ENCODE measurements at places on chromosomes 4 and X.
A peak's percentile ranks its signal among the peaks of the same experiment; 100 is the strongest.

GRCh38 chr4:107825072-107825824 lies 516 bp downstream of the SGMS2 start:
- DNase-seq: peak; percentile 71

- no peak for DNase-seq
Observed at GRCh38 chr4:26130841-26131432, 189.9 kb upstream of the RBPJ start.

DNA sequence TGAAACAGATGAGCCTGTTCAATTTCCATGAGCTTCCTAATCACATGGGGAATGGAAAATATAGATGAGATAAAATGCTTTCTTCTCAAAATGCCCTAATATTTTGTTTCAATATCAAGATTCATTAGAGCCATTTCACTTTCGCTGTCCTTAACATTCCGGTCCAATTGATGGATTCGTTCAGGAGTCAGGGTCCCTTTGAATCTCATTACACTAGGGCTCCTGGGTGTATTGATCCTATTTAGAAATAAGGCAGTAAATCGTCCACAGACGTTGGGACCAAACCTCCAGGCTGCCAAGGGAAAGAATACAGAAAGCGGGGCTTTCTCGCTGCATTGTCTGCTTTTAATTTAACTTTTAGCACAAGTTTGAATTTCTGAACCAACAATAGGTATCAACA lies 20.6 kb upstream of the CRMP1 start:
- DNase-seq: no peak

GRCh38 chrX:38055170-38055847 lies 49.0 kb downstream of the SYTL5 start:
- DNase-seq: peak; percentile 60

GRCh38 chrX:124341396-124342132 lies 4.8 kb upstream of the SH2D1A start:
- no peak for DNase-seq

- DNase-seq: no peak
Observed at GRCh38 chr4:7610022-7610670, 175.4 kb upstream of the PSAPL1 start.

DNA sequence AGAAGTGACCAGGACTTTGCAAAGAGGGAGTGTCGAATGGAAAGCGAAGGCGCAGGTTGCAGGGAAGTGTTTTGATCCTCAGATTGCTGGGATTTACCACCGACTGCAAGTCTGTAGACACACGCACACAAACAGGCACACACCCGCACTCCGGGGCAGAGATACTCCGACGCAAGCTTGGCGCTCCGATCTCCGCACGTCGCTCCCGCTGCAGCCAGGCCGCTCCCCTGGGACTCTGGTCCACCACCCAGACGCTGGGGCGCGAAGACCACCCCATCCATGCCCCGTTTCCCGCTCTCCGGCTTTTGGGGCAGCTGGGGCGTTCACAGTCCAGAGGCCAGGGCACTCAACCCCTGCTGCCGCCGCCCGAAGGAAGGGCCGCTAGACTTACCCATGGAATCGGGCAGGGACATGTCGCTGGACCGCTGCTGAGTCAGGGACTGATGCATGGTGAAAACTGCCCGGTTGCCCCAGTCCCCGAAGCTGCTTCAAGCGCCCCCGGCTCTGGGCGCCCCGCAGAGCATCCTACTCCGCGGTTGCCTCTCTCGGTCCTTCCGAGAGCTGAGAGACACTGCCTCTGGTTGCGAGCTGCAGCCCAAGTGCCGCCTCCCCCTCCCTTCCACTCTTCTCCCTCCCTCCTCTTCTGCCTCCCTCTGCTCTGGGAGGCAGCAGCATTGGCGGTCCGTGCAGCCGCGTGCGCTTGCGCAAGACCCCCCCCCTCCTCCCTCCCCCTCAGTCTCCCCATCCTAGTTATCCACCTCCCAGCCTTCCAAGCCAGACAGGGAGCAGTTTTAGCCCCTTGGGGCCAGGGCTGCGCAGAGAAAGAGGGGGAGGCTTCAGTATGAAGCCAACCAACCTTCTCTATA lies at the start of gene TMEM255A:
Gene TMEM255A (minus strand): TSS at position 601 of the 866 bp plus-strand sequence. CDS start 152 bp downstream, at position 449.
- no peak for DNase-seq

DNA sequence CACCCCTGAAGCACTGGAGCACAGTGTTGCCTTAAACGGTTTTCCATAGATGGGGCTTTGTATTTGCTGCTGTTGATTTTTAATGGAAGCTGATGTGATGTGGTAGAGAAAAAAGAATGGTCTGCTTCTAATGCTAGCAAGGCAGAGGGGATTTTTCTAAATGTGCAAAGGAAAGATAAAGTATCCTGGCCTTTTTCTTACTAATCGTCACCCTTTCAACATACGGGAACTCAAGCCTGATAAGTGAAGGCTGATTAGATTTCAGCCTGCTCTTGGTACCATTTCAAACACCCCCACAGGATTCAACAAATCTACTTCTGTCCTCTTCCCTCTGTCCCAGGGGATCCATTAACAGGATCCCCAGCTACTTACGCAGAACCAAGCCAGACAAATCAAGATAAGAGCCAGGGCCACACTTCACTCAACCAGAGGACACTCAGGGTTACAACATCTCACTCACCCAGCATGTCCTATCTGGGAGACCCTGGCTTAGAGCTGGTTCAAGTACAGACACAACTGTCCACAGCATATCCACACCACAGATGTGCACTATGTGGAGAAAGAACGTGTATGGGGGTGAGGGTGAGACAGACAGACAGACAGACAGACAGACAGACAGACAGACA lies 180.0 kb downstream of the SH3KBP1 start:
- DNase-seq: no peak

Measured in mammary epithelial cell (primary cell).